Activated naive CD4-positive, alpha-beta T cell (primary cell): ENCODE measurements at places on chromosomes 2 and 18.

DNA sequence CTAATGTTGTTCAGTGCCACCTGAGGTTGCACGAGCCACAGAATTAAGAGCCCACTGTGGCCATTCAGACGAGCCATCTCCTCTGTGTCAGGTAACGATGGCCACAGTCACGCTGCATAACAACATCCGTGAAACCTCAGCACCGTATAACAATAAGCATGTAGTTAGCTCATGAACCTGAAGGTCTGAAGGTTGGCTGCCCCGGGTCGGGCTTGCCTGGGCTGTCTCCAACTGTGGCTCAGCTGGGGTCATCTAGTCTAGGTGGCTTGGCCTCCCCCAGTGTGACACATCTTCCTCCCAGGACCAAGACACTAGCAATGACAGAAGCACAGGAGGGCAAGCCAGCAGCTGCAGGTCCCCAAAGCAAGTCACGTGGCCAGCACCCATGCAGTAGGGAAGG, 258.0 kb downstream of the GLI2 start:
- DNase-seq = no peak

GRCh38 chr2:2692599-2693389, 361.7 kb upstream of the MYT1L start:
- DNase-seq = no peak

GRCh38 chr2:191148281-191148680, 2.5 kb downstream of the STAT4 start:
- no peak for DNase-seq

DNA sequence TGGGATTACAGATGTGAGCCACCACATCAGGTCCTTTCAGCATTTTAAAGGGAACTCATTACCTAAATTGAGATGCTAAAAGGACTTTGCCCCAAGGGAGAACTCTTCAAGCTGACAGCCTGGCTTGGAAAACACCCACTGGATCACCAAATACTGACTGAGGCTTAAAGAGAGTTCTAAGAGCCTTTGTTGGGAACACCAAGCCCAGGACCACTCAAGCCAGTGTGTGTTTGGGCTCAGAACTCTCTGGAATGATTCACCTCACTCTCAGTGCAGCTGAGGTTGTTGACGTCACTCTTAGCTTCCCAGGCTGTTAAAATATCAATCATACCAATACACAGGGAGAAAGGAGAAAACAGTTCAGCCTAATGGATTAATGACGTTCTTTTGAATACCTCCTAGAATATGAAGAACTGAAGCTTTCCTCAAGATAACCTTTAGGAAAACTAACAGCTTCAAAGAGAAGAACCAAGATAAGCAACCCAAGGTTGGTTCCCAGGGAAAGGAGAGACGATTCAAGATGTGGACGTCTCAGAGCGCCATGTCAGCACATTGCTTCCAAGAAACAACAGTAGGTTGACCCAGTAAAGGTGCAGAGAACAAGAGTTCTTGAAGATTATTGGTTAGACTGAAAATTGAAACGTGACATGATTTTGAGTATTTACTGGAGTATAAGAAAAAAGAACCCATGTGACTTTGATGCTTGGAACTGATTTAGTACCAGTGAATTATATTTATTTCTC, 48.0 kb upstream of the MGAT4A start:
- no peak for DNase-seq

DNA sequence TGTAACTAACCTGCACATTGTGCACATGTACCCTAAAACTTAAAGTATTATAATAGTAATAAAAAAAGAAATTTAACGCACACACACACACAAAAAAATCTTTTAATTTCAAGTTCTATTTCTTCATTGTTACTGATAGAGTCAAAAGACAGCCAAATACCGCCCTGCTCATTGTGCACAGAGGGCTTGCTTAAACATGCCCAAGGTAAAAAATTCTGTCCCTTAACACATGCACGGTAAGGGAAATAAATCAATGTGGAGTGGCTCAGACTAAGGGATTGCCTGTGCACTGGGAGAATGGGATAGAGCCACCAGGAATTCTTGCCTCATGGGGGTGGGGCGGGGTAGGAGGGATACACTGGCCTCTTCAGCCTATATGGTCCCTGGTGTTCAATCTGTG, 468.0 kb downstream of the NUP35 start:
- DNase-seq = no peak

DNA sequence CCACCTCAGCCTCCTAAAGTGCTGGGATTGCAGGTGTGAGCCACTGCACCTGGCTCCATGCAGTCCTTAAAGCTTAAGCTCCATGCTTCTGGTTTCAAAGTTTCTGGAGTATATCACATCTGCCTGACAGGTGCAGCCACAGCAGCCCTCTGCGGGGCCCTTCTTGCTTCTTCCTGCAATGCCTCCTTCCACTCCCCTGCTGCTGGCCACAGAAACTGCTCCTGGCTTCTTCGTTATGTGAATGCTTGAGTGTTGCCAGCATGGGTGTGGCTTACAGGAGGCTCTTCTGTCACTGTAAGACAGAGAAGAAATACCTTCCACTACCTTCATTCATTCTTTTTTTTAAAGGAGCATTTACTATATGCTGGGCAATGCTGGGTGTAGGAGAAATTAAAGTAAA, 10.1 kb upstream of the CCBE1 start:
- no peak for DNase-seq

- DNase-seq = no peak
Observed at GRCh38 chr2:3870222-3870621, 166.8 kb downstream of the DCDC2C start.

DNA sequence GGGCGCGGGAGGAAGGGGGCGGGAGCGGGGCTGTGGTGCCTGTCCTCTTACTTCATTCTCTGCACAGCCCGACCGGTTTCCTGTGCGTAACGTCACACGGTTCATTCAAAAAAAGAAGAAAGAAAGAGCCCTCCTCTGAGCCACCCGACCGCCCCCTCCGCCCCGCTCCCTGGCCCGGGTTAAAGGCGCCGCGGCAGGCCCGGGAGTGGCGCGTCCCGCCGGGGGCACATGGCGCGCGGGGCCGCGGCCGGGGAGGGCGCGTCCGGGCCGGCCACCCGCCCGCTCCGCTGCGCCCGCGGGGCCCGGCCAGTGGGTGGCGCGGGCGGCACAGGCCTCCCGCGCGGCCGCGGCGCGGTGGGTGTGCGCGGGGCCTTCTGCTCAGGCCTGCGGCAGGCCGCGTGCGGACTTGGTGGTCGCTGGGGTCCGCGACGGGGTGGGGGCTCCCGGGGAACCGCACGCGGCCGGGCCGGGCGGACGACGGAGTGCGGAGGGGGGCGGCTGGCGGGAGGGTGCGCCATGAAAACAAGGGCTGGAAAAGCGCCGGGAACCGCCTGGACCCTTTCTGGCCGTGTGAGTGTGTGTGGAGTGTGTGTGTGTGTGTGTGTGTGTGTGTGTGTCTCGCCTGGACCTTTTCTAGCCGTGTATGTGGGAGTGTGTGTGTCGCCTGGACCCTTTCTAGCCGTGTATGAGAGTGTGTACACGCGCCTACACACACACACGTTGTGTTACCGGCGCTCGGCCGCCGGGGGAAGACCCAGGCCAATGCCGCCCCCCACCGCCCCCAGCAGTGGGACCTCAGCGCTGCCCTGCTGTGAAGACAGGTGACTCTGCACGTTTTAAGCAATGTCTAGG, 780 bp upstream of the BCL2 start:
- peak; percentile 79 for DNase-seq
